ENCODE measurements at places on chromosomes 12 and 14. TPM values are rescaled to one million over a fixed set of nuclear protein-coding genes. Genes with fewer than 3 reads are reported as not detected.

- DNase-seq, result no peak
Measured at GRCh38 chr12:6612652-6613014, 5.5 kb upstream of the CHD4 start.

DNA sequence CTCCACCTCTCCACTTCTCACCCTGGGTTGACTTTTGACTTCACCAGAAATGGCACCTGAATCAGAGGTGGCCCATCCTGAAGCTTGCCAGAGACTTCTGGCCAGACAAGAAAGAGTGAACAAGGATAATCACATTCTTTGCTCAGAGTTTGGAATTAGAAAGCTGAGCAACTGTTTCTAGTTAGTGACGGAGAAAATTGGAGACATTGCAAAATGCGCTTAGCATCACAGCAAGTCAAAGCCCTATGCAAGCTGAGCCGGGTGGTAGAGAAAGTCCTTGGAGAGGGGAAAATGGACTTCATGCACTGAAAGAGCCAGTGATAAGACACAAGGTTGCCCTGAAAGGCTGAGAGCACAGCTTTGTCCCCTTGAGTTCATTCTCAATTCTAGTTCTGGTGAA is 161.8 kb downstream of the PAH start:
- DNase-seq, result no peak

DNA sequence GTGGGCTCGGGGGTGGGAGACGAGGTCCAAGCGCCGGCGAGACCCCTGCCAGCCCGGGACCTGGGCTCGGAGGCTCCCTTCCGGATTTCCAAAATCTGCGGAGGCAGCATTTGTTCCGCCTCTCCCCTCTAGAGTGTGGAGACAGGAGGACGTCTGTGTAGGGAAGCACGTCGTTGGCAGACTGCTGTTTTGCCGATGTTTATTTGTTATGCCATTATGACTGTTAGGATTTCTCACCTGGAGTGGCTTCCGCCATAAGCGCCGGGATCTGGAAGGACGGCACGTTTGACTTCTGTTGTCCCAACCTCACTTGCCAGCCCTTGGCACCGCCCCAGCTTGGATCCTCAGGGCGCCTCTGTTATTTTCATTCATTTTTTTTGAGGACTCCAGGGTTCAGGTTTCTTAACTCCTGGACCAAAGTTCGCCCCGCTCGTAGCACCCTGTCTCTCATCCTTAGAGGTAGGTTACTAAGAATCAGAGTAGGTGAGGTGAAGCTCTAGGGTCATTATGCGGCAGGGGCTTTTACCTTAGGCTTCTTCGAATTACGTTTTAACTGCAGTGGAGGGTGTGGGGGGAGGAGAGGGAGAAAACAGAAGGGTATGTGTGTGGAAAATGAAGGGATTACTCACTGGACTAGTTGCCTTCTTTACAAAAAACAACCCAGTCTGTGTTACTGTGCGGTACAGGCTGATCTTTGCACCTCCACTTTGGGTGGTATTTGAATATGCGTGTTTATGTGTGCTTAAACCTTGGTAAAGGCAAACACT is 547 bp upstream of the PYGL start:
- DNase-seq, result peak; percentile 67

- DNase-seq, result no peak
Measured at GRCh38 chr14:54023027-54023426, 66.4 kb upstream of the BMP4 start.

DNA sequence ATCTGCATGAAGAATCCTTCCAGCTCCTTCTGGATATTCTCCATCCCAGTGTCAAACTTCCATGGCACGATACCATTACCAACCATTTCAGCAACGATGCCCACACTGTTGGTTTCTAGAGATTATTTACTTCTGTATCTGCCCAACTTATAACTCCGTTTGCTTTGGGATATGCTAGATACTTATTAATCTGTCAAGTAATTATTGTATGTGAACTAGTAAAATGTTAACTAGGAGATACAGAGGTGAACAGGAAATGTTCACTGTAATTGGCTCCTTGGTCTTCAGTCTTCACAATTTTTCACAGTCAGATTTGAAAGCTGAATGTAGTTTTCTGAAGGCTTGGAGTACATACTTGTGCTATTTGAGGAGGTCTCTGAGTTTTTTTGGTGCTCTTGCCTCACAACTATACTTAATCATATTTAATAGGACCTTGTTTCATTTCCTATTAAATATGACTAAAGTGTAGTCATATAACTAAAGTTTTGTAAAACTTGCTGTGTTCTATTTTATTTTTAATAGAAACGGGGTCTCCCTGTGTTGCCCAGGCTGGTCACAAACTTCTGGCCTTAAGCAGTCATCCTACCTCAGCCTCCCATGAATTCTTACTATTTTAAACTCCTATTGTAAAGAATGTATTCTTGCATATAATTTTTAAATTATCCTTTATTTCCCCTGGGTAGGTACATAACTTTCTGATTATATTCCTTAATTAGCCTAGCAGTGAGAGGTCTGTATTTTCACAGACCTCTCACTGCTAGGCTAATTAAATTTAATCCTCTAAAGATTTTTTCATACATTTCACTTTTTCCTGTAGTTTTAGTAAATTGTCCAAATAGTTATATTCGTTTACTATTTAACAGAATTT is 79.7 kb downstream of the FGD4 start:
- DNase-seq, result no peak

DNA sequence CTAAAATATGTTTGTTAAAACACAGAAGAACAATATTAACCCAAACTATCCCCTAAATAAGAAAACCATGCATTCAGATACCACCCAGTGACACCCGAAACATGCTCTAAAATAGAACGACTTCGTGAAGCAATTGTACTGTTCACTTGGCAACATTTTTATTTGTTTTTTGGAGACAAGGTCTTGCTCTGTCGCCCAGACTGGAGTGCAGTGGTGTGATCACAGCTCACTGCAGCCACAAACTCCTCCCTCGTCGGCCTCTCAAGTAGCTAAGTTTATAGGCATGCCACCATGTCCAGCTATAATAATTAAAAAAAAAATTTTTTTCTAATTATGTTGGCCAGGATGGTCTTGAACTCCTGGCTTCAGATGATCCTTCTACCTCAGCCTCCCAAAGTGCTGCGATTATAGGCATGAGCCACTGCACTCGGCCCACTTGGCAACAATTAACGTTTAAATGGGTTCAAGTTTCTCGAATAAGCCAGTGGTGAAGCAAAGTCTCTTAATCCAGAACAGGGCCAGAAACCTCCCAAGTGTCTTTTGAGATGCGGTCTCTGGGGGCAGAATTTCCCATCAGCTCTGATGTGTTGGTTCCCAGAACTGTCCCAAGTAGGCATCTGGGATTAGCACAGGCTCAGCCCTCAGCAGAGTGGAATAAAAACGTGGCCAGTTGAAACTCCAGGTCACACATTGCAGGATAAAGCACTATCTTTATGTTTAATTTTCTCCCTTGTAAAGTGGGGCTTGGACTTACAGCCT is 74.5 kb downstream of the TMCC3 start:
- DNase-seq, result no peak

- no peak for DNase-seq
Measured at GRCh38 chr14:102487204-102487577, 22.4 kb downstream of the ANKRD9 start.

- no peak for DNase-seq
Measured at GRCh38 chr14:52960627-52961026, 9.8 kb upstream of the FERMT2 start.

DNA sequence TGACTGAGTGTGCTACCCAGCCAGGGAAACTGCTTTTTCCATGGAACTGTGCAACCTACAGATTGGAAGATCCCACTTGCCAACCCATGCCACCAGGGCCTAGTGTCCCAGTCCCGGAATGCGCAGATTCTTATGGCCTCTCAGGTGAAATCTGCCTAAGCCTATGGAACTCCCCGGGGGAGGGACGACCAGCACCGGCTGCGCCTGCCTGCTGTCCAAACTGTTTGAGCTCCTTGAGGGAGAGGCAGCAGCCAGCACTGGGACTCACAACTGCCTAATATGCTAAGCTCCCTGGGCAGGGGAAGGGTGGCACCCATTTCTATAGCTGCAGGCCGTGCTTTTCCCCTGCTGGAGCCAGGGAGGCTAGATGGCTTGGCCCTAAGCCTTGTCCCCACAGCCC is 92.5 kb upstream of the GZMB start:
- DNase-seq, result no peak

GRCh38 chr12:10959804-10960203 is 20.7 kb upstream of the TAS2R14 start:
- no peak for DNase-seq

DNA sequence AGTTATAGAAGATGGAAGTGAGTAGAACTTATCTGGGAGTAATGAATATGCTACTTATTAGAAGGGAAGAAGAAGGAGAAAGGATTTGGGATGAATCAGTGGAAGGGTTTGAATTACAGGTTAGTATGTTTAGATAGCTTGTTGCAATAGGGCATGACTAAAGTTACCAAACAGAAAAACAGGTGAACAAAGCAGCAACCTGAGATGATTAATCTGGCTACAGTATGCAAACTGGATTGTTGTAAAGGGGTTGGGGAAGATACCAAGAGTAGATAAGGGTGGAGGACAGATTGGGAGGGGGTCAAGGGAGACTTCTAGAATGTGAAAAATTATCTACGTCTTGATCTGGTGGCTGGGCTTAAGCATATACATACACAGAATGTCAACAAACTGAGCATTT is 73.4 kb upstream of the CLEC14A start:
- DNase-seq, result no peak

GRCh38 chr14:99261912-99262787 is 9.8 kb downstream of the BCL11B start:
- no peak for DNase-seq

NGB gene
- total RNA-seq, result not detected

SPX gene
- 4.9 TPM for total RNA-seq

LMO3 gene
- total RNA-seq, result 50.6 TPM

C14orf39 gene
- total RNA-seq, result 2.1 TPM

CMKLR1 gene
- 10.6 TPM for total RNA-seq

BRMS1L gene
- total RNA-seq, result 26.3 TPM

TCL1B gene
- total RNA-seq, result not detected

STYK1 gene
- total RNA-seq, result 3.7 TPM

All from myocyte (in vitro differentiated cells).